ENCODE measurements at places on chromosomes 3 and 15.

DNA sequence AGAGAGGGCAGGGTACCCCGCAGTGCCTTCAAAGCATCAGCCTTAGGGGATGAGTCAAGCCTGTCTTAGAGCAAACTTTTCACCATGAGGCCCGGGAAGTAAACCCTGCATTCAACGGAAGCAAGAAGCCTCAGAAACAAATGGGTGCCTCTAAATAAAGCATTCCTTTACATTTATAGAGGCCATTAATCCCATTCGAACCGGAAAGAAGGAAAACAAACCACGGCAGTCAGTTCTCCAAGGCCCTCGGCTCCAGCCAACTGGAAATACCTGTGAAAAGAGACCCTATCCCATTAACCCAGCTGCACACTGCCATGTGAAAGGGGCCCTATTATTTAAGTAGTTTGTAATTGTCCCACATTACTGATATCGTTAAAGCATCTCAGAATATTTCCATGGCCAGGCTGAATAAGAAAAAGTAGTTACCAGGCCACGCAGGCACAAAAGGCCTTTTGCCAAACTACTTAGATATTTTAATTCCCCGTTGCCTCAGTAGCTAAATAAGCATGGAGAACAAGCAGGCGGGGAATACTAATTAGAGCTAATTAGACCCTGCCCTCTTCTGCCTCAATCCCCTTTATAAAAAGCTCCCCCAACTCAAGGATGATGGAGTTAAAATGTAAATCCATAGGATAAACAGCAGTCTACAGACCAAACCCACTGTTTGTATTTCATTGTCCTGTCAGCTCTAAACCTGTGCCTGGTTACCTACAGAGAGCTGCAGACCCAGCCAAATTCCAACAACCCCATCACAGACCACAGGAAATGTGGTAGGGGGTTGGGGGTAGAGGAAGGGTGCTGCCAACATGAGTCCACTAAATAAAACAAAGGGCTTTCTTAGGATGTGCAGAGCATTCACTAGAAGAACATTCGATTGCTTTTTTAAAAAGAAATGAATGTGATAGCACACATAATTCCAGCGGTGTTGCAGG lies 4.1 kb downstream of the ITGB5 start:
- no peak for DNase-seq

- DNase-seq, result no peak
These were observed 43.7 kb downstream of the FAM3D start for GRCh38 chr3:58622892-58623291.

DNA sequence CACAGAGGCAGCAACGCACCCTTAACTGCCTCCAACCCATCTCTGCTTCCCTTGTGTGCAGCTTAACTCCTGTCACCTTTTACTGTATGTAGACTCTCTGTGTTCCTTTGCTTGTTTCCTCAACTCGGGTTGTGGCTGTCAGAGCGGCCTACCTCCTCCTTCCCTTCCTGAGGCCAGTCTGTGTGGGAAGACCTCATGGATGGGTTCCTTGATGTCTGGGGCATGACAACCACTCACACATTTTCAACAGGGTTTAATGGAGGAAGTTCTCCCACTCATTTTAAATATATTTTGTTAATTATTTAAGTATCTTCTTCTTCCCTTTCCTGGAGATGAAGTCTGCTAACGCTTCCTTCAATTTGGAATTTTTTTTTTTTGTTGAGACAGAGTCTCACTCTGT lies 1.8 kb upstream of the CSPG5 start:
- no peak for DNase-seq

DNA sequence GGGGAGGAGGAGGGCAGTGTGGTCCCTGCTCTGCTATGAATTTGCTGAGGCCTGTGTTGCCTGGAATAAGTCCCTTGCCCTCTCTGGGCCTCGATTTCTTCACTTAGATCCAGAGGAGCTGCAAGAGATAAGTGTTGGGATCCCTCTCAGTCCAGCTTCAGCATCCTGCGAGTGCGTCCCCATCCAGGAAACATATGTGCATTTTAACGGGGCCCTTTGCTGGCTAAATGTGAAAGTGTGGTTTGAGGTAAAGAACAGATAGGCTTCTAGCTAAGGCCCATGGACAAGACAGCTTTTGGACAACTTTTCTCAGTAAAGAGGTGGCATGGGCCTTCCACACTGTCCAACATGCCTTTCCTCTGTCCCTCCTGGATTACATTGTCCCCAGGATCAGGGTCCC lies 26.5 kb downstream of the RPLP1 start:
- DNase-seq, result no peak

DNA sequence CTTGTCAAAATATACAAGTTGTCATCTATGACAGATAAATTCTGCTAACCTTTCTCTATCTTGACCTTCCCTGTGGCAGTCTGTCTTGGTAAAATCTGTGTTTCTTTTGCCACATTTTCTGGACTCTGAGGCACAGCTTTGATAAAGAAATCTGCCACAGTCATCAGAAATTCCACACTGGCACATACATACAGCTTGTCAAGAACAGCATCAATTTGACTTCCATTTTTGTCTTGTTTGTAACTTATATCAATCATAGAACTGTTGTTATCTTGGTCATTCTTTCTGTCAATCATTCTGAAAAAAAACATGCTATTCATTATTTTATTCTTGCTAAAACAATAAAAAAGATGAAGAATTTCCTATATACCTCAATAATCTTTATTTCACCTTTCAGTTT lies 130.8 kb downstream of the VPS13C start:
- DNase-seq, result no peak

GRCh38 chr15:80787316-80787715 lies 8.1 kb downstream of the CEMIP start:
- no peak for DNase-seq

- DNase-seq, result no peak
These were observed 4.7 kb upstream of the ARHGEF3 start for GRCh38 chr3:56806407-56806806.

GRCh38 chr15:89749054-89749453 lies 2.0 kb downstream of the MESP1 start:
- no peak for DNase-seq

DNA sequence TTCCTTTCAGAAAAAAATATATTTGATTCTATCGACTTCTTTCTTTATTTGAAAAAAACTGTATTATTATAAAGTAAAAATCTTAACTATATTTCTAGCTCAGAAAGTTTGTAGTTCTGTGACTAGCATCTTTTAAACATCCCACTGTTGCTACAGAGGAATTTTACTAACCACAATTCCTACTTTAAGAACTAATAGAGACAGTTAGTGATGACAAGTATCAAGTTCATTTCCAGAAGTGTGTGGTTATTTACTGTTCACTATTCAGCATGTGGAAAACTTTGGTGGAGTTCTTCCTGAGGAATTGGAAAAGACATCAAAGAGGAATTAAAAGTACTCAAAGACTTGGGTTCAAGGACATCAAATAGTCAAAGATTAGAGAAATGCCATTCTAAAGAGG lies 524.1 kb upstream of the CBLB start:
- DNase-seq, result no peak

DNA sequence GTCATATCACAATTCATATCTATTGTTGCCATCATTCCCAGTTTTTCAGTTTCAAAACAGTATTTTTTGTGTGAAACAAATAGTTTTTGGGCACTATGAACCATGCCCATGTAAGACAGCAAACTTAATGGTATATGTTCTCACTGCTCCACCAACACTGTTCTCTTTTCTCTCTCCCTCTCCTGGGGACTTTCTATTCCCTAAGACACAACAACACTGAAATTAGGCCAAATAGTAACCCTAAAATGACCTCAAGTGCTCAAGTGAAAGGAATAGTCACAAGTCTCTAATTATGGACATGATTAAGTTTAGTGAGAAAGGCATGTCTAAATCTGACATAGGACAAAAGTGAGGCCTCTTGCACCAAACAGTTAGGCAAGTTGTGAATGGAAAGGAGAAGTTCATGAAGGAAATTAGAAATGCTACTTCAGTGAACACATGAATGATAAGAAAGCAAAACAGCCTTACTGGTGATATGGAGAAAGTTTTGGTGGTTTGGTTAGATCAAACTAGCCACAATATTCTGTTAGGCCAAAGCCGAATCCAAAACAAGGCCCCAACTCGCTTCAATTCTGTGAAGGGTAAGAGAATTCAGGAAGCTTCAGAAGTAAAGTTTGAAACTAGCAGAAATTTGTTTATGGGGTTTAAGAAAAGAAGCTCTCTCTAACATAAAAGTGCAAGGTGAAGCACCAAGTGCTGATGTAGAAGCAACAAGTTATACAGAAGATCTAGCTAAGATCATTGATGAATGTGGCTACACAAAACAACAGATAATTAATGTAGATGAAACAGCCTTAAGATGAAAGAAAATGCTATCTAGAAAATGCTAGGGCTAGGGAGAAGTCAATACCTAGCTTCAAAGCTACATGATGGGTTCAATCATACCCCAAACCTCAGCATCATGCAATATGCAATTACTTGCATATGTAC lies 104.2 kb downstream of the CBLB start:
- no peak for DNase-seq

DNA sequence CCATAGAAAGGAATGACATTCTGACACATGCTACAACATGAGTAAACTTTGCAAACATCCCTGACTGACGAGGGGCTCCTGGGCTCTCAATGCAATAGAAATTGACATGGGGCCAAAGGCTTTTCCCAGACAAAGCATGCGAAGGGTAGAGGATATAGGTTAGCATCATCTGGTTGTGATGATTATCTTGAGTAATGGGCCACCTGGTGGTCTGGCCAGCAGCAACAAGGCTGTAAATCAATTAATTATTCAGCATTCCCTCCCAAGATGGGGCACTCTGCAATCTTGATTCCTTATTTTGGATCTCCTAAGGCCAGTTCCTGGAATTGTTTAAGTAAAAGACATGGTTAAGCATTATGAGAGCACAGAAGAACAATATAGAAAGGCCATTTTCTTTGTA lies 99.2 kb downstream of the AGBL1 start:
- DNase-seq, result no peak

DNA sequence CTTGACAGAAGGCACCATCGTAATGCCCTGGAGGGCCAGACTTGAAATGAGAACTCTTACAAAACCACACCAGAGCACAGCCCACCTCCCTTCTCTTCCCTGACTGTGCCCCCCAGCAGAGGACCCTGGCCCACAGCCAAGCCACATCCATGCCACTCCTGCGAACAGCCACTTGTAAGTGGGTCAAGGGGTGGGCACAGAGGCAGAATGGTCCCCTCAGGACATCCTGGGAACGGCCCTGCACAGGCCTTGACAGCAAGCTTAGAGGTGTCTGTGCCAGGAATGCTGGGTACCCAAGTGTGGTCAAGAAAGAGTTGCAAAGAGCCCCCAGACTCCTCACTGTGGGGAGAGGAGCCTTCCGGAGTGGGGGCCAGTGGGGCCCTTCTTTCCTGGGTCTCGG lies 33.3 kb downstream of the HCN4 start:
- DNase-seq, result no peak

DNA sequence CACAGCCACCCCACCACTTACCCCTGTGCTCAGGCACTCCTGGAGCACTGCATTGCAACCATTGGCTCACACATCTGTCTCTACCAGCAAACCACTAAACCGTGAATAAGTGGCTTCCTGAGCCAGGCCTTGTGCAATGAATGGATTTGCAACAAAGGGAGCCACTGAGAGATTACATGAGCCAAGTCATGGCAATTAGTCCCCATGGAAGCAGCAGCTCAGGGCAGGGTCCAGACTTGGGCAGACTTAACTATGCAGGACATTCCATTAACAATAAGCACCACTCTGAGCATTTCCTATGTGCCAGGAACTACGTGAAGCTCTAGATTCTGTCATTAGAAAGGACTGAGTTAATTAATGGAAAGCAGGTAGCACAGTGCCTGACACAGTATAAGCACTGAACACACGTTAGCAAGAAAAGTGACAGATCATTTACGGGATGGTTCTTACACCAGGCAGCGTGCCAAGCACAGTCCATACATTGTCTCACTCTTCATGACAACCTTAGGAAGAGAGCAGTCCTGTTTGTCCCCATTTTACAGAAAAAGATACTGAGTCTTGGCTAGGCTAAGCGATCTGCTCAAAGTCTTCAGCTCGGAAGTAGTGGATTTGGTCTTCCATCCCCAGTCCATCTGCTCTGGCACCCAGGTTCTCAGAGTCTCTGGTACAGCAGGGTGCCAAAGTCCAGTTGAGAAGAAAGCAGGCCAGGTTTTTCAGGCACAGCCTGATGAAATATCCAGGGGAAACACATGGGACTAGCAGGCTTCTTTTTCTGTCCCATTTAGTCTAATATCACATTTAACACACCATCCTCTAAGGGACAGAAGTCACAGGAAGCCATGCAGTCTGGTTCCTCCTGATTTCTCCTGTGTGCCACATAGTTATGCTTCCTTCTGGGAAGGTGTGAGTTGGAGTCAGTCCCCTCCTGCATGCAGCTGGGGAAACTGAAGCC lies 44.1 kb downstream of the LIPC start:
- no peak for DNase-seq

DNA sequence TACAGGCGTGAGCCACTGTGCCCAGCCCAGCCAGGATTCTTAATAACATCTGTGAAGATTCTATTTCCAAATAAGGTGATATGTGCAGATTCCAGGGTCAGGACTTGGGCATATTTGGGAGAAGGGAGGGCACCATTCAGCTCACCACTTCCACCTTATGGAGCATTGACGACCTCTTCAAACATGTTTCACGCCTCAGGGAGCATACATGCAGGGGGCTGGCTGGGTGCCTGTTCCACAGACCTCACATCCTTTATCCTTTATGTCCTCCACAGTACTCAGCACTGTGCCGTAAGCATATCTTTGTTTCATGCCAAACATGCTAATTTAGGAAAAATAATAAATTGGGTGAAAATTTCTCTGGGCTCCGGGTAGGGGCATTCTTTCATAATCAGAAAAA lies 229.0 kb downstream of the THSD4 start:
- DNase-seq, result no peak

Measured in thoracic aorta (tissue), 2 donors.